ENCODE measurements at places on chromosomes 13 and 19. TPM values are rescaled to one million over a fixed set of nuclear protein-coding genes. Genes with fewer than 3 reads are reported as not detected.

SIGLEC8 gene
- not detected for total RNA-seq

KCTD15 gene
- 79.9 TPM for total RNA-seq

EDNRB gene
- 0.05 TPM for total RNA-seq

TTC9B gene
- total RNA-seq, result not detected

CEACAM18 gene
- not detected for total RNA-seq

ZNF491 gene
- 0.35 TPM for total RNA-seq

ZNF285 gene
- 2.0 TPM for total RNA-seq

OR10H3 gene
- total RNA-seq, result not detected

COL4A1 gene
- total RNA-seq, result 108 TPM

NFIX gene
- 19.7 TPM for total RNA-seq

PSG2 gene
- total RNA-seq, result not detected

LMO7 gene
- 76.5 TPM for total RNA-seq

B3GNT8 gene
- total RNA-seq, result 5.9 TPM

ZNF85 gene
- total RNA-seq, result 7.2 TPM

EPN1 gene
- total RNA-seq, result 177 TPM

SLITRK1 gene
- not detected for total RNA-seq

KHSRP gene
- total RNA-seq, result 172 TPM

TMEM238 gene
- 11.8 TPM for total RNA-seq

MYH14 gene
- 43.9 TPM for total RNA-seq

CCDC194 gene
- not detected for total RNA-seq

FAM216B gene
- total RNA-seq, result not detected

NCR1 gene
- total RNA-seq, result not detected

ABHD8 gene
- total RNA-seq, result 10.8 TPM

DNMT1 gene
- 76.6 TPM for total RNA-seq

IGSF23 gene
- not detected for total RNA-seq

LSR gene
- total RNA-seq, result 85.6 TPM

NDUFS7 gene
- total RNA-seq, result 201 TPM

KLF5 gene
- 124 TPM for total RNA-seq

ZNF260 gene
- total RNA-seq, result 16.4 TPM

LATS2 gene
- total RNA-seq, result 6.9 TPM

VSTM1 gene
- not detected for total RNA-seq

C19orf47 gene
- 5.9 TPM for total RNA-seq

CEACAM7 gene
- total RNA-seq, result 0.71 TPM

AZU1 gene
- total RNA-seq, result not detected

RABAC1 gene
- total RNA-seq, result 166 TPM

CEACAM3 gene
- total RNA-seq, result not detected

DHPS gene
- 63.6 TPM for total RNA-seq

TEX101 gene
- total RNA-seq, result not detected

RETN gene
- not detected for total RNA-seq

VAV1 gene
- total RNA-seq, result 2.3 TPM

SOX1 gene
- total RNA-seq, result not detected

NDUFA7 gene
- 75.2 TPM for total RNA-seq

DPF1 gene
- total RNA-seq, result 3.6 TPM

BST2 gene
- total RNA-seq, result not detected

NLRP11 gene
- not detected for total RNA-seq

RCBTB2 gene
- 3.8 TPM for total RNA-seq

STK11 gene
- total RNA-seq, result 93.8 TPM

PCDH17 gene
- total RNA-seq, result not detected

ZNF492 gene
- total RNA-seq, result 0.35 TPM

Measured in airway epithelial cell (primary cell).